Stimulated activated effector memory CD8-positive, alpha-beta T cell treated with anti-CD3 and anti-CD28 coated beads, Interleukin-12 subunit alpha, Interleukin-12 subunit beta, amount 100 ng/mL, for 72 hours (primary cell): ENCODE measurements at places on chromosomes 7 and 10.

- DNase-seq, result no peak
Measured at GRCh38 chr10:122331615-122332446, 42.7 kb upstream of the PLEKHA1 start.

GRCh38 chr10:97687785-97688781 lies 1.0 kb upstream of the AVPI1 start:
- DNase-seq, result no peak

GRCh38 chr10:112766636-112767035 lies 183.4 kb upstream of the TCF7L2 start:
- DNase-seq, result no peak

DNA sequence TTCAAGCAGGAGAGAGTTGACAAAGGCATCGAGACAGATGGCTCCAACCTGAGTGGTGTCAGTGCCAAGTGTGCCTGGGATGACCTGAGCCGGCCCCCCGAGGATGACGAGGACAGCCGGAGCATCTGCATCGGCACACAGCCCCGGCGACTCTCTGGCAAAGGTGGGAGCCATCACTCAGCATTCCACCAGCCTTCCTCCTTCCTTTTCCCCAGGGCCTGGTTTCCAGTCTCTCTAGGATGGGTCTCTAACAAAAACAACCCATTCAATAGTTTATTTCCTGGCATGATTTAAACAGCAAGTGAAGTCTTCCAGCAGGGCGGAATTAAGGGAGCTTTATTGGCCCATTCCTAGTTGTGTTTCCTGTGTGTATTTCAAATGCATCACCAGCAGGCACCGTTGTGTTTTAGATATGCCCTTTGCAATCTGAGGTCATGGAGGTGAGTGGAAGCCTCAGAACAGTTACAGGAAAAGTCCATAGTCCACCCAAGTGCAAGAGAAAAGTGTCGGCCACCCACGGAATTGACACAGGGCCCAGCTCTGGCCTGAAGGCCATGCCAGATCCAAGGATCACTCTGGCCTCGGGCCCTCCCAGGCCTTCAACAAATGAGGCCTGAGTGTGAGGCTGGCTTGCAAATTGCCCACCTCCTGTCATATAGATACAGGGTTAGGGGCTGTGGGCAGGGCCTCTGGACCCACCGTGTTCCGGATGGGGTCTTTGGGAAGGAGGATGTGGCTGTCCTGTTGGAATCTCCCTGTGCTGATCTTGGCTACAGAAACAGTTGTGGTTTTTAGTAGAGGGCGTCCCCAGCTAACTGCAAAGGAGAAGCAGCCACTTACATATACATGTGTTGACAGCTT lies 46.9 kb upstream of the TRIM8 start:
- no peak for DNase-seq
